ENCODE measurements at places on chromosomes 7 and 10.

DNA sequence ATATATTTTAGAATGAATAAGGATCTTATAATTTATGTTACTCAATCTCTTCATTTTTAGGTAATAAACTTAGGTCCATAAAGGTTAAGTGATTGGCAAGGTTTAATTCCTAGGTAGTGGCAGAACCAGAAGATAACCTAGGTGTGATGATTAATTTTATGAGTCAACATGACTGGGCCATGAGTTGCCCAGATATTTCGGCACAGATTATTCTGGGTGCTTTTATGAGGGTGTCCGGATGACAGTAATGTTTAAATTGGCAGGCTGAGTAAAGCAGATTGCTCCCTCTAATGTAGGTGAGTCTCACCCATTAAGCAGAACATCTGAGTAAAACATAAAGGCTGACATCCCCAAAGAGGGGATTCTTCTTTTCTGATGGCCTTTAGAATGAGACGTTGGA, 1349.3 kb upstream of the CELF2 start:
- no peak for DNase-seq

GRCh38 chr10:101671453-101671852, 23.5 kb downstream of the FBXW4 start:
- no peak for DNase-seq

DNA sequence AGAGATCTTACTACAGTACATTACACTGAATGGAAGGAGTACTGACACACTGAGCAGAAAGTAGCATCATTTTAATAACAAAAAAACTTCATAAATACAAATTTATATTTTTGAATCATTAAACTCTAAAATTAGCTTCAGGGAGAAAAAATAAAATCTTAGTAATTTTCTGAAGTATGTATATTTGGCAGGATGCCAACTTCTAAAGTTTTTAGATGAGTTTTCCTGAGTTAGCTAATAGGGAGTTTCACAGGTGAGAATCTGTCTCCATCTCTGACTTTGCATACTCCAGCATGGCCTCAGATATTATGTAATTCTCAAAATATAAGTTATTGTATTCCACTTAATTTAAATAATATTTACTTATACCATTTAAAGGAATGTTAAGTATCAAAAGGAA, 673.2 kb upstream of the PCDH15 start:
- no peak for DNase-seq

DNA sequence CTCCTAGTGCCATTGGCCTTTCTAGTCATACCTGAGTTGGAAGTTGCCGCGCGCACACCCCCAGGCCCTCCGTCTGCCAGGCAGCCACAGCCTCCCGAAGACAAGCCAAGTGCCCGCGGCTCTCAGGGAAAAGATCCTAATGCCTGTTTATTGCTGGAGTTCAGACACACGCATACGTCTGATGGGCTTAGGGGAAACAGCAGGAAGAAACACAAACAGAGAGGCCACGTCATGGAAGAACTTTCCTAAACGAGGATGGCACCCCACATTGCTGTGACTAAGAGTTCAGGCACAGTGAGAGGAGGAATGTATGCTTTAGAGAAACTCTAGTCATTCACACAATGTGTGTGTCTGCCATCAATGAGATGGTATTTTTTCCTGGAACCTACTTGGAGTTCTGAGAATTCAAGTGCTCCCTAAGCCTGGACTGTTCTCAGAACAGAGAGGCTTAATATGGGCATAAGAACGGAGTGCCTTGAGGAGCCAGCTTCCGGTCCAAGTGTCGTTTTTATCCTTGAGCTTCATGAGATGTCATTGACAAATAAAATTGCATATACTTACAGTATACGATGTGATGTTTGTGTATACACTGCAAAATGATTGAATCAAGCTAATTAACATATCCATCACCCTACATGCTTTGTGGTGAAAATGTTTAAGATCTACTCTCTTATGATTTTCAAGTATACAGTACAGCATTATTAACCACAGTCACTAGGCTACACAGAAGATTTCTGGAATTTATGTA, 11.6 kb upstream of the RBP3 start:
- no peak for DNase-seq

GRCh38 chr10:112778579-112778978, 171.5 kb upstream of the TCF7L2 start:
- DNase-seq: no peak

- DNase-seq: no peak
Measured at GRCh38 chr10:26792758-26793495, 67.8 kb downstream of the ABI1 start.

DNA sequence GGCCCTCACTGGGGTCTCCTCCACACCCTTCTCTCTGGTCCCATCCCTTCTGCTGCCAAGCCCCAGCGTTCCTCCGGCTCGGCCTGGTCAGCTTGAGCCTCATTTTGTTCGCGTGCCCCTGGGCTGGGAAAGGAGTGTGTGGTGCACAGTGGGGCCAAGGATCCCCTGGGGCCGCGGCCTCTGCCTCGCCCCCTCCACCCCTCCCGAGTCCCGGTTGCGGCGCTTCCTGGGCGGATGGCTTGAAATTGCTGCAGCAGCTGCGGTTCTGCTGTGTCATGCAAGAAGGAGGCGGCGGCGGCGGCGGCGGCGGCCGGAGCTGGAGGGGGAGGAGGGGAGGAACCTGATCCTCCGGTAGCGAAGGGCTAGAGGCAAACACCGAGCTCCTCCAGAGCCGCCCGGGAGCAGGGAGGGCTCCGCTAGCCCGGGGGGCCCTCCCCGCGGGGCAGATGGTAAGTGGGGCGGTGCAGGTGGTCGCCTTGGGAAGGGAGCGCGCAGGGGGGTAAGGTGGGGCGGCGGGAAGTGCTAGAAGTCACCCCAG, 217.8 kb upstream of the MKLN1 start:
- peak; percentile 59 for DNase-seq

GRCh38 chr7:9691286-9691685, 1257.9 kb downstream of the NXPH1 start:
- no peak for DNase-seq

GRCh38 chr7:110994028-110994967, 96.6 kb upstream of the LRRN3 start:
- no peak for DNase-seq

DNA sequence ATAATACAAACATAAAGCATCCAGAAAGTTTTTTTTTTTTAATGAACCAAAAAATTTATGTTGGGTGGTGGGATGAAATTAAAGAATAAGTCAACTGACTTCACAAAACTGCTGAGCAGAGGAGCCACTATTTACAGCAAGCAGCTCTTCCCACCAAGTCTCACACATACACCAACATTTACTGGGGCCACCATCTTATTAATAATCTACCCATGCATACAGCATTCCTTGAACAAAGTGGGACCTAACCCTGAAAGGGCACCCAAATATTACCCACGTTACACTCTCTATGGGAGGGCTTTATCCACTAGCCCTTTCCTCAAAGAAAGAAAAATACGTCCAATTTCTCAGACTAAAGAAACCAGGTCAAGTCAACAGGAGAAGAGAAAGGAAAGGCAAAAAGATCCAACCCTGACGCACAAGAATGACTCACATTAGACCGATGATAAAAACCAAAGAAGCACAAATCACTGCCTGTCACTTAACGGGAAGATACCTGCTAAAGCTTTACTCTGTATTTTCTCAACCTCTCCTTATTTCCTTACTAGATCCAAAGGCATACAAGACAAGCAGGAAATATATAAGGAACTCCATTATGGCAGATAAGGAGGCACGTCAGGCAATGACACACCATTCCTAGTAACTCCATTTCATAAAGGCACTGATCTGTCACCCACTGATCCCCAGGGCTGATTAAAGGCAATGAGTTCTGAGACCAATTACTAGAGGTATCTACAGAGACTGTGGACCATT, 141.8 kb upstream of the ASAH2 start:
- no peak for DNase-seq

All from liver (tissue), 10 donors.